ENCODE measurements at places on chromosomes 4 and X. TPM values are rescaled to one million over a fixed set of nuclear protein-coding genes. Genes with fewer than 3 reads are reported as not detected.

Gene GLOD5
- total RNA-seq, result not detected

Gene HSFX4
- not detected for total RNA-seq

Gene TCEAL6
- not detected for total RNA-seq

Gene FLNA
- total RNA-seq, result 765 TPM

Gene ESX1
- total RNA-seq, result not detected

Gene MAPK10
- 0.27 TPM for total RNA-seq

Gene H2BW2
- total RNA-seq, result not detected

Gene ATP1B4
- total RNA-seq, result 0.10 TPM

Gene PAGE1
- total RNA-seq, result not detected

Gene ARHGAP24
- total RNA-seq, result 0.46 TPM

Gene RAB33A
- total RNA-seq, result 10.6 TPM

Gene VSIG4
- total RNA-seq, result 0.20 TPM

- DNase-seq, result no peak
Observed at GRCh38 chr4:77431546-77431945, 174.1 kb upstream of the CXCL13 start.

DNA sequence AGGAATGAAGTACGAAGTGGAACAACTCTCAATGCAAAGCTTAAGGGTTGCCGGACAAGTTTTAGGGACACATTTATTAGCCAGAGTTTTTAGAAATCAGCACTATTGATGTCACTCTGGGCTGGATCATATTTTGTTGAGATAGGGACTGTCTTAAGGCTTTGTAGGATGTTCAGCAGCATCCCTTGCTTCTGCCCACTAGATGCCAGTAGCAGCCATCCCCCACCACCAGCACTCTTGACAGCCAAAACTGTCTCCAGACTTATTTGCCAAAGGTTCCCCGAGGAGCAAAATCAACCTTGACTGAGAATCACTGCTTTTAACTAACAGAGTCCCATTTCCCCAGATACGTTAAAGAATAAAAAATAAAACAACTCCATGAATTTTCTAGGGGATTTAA lies 1497.3 kb downstream of the STIM2 start:
- DNase-seq, result no peak

GRCh38 chr4:24607334-24607733 lies 23.0 kb upstream of the DHX15 start:
- no peak for DNase-seq

DNA sequence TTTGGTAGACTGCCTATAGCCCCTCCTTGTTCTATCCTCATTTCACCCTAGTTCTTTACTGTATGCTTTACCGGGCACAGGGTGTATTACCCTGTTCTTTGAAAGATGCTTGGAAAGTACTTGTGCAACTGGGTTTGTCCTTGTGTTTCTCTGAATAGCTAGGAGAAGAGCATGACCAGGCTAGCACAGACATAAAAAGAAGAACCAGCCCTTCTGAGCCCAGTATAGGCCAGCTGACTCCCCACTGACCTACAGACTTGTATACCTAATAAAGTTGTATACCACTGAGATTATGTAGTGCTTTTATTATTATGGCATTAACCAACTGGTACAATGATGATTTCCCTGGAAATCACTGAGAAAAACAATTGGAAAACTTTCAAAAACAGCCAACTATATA lies 15.0 kb downstream of the CFI start:
- no peak for DNase-seq

- DNase-seq, result no peak
Observed at GRCh38 chr4:166875821-166876220, 358.5 kb downstream of the SPOCK3 start.

- no peak for DNase-seq
Observed at GRCh38 chrX:15170927-15171326, 99.0 kb downstream of the ASB9 start.

- DNase-seq, result no peak
Observed at GRCh38 chr4:180828455-180829018, 1414.7 kb upstream of the TENM3 start.

- no peak for DNase-seq
Observed at GRCh38 chrX:149829751-149830191, 48.0 kb downstream of the MAGEA9 start.

DNA sequence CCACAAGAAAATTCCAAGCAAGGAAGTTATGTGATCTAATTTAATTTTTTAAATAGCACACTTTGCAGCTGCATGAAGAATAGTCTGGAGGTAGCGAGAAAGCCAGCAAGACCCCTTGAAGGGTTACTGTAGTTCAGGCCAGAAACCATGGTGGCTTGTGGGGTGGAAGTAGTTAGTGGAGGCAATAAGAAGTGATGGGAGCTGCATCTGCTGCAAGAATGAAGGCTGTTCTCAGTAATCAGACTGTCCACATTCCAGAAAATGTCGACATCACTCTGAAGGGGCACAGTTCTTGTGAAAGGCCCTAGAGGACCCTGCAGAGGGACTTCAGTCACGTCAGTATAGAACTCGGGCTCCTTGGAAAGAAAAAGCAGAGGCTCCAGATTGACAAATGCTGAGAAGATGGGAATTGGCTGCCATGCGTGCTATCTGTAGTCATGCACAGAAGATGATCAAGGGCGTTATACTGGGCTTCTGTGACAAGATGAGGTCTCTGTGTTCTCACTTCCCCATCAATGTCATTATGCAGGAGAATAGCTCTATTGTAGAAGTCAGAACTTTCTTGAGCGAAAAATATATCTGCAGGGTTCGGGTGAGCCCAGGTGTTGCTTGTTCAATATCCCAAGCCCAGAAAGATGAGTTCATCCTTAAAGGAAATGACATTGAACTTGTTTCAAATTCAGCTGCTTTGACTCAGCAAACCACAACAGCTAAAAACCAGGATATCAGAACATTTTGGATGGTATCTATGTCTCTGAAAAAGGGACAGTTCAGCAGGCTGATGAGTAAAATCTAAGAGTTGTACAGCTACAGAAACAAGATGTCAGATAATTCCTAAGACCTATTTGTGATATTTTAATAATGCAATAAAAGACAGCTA lies 254.2 kb downstream of the CBR4 start:
- DNase-seq, result no peak

DNA sequence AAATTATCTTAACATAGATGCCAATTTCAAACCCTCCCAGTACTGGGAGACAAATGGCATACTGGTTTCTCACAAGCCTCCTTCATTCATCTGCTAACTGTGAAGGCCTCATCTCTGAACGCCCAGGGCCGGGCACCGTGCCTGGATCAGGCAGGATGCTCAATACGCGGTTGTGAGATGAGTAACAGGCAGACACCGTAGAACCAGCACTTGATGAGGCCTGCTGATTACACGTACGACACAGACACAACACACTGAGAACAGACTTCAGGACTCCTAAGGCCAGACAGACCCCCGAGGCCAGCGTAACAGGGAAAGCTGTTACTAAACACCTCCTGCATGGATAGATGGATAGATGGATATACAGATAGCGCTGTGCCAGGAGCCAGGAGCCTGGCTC lies 154.6 kb downstream of the AFAP1 start:
- DNase-seq, result no peak

- no peak for DNase-seq
Observed at GRCh38 chr4:8832113-8832915, 39.3 kb downstream of the HMX1 start.

- DNase-seq, result no peak
Observed at GRCh38 chr4:156977435-156978160, 6.0 kb upstream of the PDGFC start.

- DNase-seq, result no peak
Observed at GRCh38 chr4:84167093-84167492, 332.0 kb downstream of the NKX6-1 start.

GRCh38 chr4:60934566-60935295 lies 265.4 kb upstream of the ADGRL3 start:
- DNase-seq, result no peak

DNA sequence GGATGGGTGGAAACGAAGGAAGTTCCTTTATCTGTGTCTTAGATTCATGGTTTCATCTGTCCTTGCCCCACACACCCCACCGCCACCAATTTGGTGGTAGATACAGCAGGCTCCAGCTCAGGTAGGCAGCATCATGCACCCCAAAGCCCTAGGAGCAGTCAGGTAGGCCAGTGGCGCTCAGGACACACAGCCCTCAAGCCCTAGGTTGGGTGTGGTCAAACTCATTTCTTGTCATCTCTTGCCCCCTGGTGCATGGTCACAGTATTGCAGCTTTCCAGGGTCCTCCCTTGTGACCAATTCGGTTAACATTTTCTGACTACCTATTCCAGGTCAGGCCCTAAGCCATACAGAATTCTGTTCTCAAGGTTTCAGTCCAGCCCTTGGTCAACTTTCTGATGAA lies 14.5 kb upstream of the PRRG3 start:
- peak; percentile 52 for DNase-seq

- DNase-seq, result peak; percentile 21
Observed at GRCh38 chr4:36322921-36323354, 41.5 kb downstream of the DTHD1 start.

- DNase-seq, result peak; percentile 6
Observed at GRCh38 chrX:46376246-46376885, 168.9 kb downstream of the ZNF674 start.

GRCh38 chrX:107674480-107675364 lies 46.4 kb downstream of the PRPS1 start:
- no peak for DNase-seq

GRCh38 chr4:15354371-15355297 lies 73.2 kb upstream of the C1QTNF7 start:
- DNase-seq, result no peak

DNA sequence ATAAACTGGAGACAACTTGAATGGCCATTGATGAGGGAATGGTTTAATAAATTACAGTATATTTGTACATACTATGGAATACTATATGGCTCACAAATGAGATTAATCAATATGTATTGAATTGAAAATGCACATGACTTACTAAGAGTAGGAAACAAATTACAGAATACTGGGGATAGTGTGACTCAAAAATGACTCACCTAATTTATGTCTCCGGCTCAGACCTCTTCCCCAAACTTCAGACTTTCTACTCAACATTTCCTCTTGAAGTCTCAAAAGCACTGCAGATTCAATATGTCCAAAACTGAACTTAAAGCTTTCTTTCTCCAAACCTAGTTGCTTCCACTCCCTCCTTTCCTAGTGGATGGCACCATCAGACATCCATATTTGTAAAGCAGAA lies 28.8 kb upstream of the GRIA3 start:
- DNase-seq, result no peak

GRCh38 chr4:105236202-105236915 lies 89.7 kb downstream of the TET2 start:
- DNase-seq, result no peak

GRCh38 chrX:140422501-140422900 lies 82.4 kb downstream of the SOX3 start:
- DNase-seq, result no peak

DNA sequence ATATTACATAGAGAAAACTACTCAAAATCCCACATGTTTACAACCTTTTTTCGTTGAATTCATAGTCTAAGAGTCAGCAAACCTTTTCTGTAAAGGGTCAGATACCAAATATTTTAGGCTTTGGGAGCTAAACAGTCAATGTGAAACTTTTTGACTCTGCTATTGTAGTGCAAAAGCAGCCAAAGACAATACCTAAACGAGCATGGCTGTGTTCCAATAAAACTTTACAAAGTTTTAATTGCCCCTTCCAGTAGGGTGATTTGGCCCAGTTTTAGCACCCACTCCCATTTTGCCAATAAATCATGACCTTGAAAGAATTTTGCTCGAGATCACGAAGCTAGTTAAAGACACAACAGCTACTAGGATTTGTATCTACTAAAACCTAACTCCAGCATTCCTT lies 147.2 kb downstream of the ANKRD50 start:
- no peak for DNase-seq

DNA sequence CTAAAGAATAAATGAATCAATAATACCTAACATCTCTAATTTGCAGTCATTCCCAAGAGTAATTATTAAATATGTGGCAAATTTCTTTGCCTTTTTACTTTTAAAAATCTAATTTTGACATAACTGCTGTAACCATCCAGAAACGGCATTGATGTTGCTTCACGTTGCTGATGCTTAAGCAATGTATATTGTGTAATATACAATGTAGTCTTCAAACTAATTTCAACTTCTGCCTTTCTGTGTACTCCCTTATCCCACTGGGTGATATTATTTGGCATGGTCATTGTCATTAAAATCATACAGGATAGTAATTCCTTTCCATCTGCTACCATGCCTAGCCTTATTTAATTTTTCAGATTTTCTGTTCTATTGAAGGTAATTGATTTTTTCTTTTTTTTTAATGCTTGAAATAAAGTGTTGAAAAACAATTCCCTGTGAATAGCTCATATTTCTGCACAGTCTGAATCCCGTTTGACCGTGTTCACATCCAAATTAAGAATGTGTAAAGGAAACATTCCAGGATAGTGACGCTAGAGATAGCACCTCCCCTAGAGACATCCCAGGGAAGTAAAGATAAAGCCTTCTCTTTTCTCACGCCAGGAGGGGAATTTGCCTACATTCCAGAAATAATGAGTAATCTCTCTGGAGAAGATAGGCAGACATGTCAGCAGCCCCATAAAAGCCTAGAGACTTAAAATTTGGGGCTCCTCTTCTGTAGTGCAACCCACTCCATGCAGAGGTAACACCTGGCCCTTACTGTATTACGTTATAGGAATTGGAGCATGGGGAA lies 8.6 kb downstream of the FAM200B start:
- DNase-seq, result no peak

DNA sequence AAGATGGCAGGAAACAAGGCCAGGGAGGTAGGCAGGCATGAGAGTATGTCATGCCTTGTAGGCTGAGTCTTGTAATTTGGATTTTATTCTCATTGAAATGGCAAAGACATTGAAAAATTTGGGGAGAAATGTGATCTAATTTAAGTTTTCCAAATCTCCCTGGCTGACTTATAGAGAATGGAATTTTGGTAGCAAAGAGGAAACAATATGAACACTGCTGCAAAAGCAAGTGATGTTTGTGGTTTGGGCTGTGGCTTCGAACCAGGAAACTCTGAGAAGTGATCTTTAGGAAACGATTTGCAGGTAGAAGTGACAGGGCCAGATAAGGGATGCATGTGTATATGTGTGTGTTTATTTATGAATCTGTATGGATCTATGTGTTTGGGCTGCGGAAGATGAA lies 35.6 kb downstream of the ARSJ start:
- DNase-seq, result no peak

GRCh38 chr4:39320381-39321115 lies 45.6 kb downstream of the RFC1 start:
- no peak for DNase-seq

- no peak for DNase-seq
Observed at GRCh38 chr4:125770814-125771398, 456.2 kb downstream of the FAT4 start.

DNA sequence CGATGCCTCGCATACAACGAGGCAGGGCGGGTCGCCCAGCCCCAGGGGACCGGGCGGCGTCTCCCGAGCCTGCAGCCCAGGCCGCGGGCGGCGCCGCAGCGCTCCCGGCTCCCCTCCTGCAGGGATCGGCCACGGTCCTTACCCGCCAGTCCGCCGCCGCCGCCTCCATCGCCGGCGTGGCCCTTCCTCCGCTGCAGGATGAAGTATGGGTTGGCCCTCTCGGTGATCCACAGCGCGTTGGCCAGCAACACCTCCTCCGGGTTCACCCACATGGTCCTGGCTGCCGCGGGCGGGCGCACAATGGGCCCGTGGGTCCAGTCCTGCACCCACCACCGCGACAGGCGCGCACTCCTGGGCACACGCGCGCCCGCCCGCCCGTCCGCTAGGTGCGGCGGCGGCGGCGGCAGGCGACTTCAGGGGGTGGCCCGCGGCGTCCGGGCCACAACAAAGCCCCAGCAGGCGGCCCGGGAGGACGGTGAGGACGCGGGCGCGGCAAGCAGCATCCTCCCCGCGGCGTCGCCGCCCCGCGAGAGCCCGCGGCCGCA lies 339 bp downstream of the TBC1D9 start:
- no peak for DNase-seq

- DNase-seq, result no peak
Observed at GRCh38 chr4:101191302-101192098, 155.8 kb downstream of the PPP3CA start.

- DNase-seq, result no peak
Observed at GRCh38 chr4:165077034-165077578, 23.4 kb downstream of the TRIM75 start.
